ENCODE measurements at places on chromosomes 16 and 17.
A peak's percentile ranks its signal among the peaks of the same experiment; 100 is the strongest.

- peak; percentile 71 for DNase-seq
Observed at GRCh38 chr16:64417711-64418227, 704.1 kb downstream of the CDH11 start.

DNA sequence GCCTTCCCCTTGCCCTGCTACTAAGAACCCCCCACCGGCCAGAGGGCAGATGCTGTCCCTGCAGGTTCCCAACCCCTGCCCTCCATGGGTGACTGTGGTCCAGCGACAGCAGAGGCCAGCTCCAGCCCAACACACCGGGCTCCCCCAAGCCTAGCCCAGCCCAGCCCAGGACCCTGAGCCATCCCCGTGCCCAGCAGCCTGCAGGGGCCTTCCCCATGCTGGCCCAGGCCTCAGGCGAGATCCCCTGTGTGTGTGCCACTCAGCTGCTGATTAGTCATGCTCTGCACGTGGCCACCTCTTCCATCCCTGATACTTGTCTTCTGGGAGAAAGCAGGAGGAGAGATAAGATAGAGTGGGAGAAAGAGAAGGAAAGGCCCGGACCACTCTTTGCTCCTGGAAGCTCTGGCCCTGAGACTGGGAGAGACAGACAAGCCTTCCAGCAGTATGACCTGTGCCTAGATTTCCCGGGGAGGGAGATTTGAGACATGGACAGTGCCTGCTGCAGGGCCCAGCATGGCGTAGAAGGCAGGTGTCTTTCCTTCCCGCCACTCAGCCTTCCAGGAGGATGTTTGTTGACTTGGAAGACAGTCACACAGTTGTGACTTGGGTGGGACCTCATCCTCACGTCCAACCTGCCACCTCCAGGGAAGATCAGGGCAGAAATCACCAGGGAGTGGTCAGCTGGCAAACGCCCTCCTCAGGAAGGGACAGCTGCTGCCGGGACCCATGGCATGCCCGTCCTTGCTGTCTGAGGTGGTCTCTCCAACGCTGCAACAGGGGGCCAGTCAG is 41.3 kb upstream of the RASD1 start:
- peak; percentile 34 for DNase-seq

DNA sequence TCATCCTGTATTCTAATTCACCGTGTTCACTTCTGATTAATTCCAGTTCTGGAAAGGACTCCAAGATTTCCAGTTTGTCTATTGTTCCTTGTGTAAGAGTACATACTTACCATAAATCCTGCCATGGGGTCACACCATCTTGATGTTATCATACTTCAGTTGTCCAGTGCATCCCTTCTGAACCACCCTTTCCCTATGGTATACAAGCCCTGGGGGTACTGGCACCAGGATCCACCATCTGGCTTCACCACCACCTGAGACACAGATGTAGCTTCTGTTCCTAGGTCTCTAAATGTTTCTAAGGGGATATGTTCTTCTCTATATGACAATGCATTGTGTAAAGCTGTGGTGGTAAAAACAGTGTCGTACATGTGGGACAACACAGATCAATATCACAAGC is 21.2 kb downstream of the SGF29 start:
- DNase-seq, result no peak

DNA sequence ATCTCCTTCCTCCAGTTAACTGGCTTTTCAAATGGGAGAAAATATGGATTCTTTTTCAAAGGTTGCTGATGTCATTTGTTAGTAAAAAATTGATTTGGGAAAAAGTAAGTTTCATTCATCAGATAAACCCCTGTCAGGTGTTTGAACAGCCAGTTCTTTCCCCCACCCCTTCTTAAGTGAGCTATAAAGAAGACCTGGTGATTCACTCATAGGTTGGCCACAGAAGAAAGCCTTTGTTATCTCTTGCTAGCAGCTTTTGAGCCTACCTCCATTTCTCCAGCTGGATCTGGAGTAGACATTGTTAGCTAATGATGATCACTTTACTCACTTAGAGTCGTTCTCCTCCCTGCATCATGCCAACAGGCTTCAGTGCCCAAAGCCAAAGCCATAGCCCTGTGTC is 63.0 kb downstream of the NLK start:
- DNase-seq, result no peak

DNA sequence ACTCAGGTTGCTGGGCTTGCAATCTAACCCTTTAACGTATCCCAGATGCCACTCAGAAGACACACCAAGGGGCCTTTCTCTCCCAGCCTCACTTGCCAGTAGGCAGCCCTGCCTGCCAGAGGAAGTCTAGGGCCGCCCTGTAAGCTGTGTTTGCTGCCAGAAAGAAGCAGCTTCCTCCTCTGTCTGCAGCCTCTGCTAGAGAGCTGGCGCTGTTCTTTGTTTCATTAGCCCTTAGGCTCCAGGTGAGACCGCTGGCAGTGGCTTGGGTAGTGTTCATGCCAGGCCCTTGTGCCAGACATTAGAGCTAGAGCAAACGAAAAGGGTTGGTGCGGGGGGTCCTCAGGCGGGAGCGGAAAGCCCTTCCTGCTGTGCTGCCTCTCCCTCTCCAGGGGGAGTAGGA is 8.9 kb downstream of the CTRL start:
- no peak for DNase-seq

GRCh38 chr17:42830971-42831370 is 2.2 kb upstream of the PSME3 start:
- no peak for DNase-seq

DNA sequence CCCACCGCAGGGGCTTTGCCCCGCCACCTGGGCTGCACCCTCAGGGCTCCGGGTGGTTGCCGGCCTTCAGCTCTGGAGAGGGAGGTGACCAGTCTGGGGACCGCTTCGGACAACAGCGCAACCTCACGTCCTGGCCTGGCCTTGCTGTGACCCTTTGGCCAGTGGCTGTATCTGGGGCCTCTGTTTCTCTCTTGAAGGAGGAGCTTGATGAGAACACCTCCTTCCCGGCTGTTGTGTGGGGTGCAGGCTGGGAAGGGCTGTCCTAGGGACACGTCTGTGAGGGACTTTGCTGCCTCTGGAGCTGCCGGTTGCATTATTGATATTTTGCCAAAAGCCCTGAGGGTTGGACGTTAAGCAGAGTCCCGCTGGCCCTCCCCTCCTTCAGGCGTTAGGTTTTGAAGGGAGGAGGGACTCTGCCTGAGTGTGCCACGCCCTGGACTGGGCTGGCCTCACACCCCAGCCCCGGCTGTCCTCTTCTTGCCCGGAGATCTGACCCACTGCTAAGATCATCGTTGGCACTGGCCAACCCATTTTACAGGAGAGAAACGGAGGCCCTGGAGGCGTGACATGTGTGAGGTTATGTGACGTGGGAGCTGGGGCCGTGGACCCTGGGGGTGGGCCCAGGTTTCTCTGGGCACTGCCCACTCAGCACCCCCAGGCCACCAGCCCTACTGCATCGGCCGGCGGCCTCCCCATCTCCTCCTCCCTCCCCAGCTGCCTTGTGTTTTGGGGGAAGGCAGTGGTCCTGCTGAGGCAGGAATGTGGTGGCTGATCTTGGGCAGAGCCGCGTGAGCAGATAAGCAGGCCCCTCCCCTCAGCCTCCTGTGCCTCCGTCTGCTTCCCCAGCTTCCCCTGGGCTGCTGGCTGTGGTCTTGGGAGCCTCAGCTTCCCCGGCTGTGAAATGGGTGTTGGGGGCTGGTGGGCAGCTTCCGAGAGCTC is 8.5 kb downstream of the ZFPM1 start:
- peak; percentile 85 for DNase-seq

GRCh38 chr16:68356249-68356918 is 45.6 kb downstream of the PRMT7 start:
- DNase-seq, result no peak

DNA sequence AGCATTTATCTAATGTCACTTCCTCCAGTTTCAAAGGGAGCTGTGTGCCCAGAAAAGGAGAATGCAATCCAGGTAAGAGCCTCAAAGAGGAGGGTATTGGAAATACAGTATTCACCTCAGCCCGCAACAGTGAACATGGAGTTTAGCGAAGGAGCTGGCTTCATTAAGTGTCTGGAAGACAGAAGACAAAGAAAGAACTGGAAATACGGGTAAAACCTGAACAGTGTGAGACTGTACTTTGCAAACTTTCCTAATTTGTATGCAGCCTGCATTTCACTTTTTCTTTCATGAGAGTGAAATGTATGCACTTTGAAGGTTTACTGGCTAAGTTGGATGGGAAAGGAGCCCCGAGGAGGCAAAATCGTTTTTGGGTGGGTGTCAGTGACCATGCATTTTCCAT is 478.4 kb downstream of the HS3ST3B1 start:
- DNase-seq, result no peak

DNA sequence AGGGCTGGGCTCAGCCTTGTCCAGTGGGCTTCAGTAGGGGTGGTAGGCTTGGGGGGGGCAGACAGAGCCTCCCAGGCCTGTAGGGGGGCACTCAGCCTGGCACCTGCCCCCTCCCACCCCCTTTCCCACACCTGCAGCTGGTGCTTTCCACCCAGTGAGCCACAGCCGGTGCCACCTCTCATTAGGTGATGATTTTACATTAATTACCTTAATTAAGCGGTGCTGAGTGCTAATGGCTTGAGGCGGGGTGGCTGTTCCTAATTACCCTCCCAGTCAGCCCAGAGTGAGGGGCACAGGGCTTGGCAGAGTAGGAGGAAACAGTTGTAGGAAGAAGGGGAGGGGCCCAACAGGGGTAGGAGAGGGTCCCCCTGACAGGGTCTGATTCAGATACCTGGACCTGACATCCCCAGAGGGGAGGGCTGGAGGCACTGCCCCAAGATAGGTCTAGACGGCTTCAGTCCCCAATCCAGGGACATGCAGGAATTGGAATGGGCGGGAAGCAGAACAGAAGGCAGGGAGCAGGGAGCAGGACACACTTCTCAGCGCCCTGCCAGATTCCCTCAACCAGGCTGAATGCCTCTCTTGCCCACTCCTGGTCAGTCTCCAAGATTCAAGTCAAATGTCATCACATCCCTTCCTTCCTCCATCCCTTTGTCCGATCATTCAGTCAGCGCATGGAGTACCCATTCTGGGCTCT is 26.5 kb upstream of the PHF12 start:
- no peak for DNase-seq

DNA sequence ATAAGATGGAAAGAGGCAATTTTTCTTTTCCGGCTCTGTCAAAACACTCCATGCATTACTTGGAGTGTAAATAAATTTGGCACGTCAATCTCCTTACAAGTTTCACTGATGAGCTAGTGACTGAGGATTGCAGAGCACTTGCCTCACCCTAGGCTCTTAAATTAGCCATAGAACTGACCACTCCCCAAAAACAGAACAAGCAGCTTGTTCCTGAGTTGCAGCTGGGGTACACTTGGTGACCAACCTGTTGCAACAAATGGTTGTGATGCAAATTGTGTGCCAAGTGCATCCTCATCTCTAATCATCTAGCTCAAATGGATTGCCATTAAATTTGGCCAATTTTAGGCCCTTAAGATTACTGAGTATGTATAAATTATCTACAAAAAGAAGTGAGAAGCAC is 67.0 kb downstream of the CACNG1 start:
- no peak for DNase-seq

DNA sequence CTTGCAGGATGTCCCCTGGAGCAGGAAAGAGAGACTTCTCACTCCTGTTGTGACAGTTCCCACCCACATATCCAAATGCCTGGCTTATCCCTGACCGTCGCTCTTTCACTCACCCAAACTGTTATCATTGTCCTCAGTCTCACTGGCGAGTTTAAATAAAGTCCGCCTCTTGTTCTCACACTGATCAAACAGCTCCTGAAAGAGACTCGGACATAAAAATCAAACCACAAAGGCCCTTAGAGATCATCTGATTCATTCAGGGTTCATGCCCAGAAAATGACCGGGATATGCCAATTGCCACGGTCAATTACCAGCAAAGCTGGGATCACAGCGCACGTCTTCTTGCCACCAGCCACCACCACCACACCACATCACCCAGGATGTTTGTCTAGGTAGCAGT is 19.9 kb downstream of the GGA3 start:
- DNase-seq, result no peak

DNA sequence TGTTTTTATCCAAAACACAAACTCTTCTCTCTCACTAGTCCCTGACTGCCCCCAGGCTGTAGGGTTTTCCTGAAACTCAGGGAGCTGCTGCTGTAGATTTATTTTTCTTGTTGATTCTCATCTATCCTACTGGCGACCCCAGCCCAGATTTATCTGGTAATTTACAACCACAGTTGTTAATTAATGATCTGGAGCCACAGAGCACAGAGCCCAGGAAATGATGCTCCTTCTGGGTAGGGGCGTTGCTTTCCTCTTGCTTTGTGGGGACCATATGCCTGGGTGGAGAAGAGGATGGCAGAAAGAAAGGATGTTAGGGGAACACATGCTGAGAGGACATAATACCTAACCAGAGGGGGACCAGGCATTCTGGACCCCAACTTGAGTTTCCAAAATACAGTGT is 7.4 kb upstream of the ETV4 start:
- DNase-seq, result no peak

- no peak for DNase-seq
Observed at GRCh38 chr16:76370344-76370743, 93.1 kb downstream of the CNTNAP4 start.

- peak; percentile 38 for DNase-seq
Observed at GRCh38 chr16:19348578-19349315, 63.2 kb downstream of the CLEC19A start.

DNA sequence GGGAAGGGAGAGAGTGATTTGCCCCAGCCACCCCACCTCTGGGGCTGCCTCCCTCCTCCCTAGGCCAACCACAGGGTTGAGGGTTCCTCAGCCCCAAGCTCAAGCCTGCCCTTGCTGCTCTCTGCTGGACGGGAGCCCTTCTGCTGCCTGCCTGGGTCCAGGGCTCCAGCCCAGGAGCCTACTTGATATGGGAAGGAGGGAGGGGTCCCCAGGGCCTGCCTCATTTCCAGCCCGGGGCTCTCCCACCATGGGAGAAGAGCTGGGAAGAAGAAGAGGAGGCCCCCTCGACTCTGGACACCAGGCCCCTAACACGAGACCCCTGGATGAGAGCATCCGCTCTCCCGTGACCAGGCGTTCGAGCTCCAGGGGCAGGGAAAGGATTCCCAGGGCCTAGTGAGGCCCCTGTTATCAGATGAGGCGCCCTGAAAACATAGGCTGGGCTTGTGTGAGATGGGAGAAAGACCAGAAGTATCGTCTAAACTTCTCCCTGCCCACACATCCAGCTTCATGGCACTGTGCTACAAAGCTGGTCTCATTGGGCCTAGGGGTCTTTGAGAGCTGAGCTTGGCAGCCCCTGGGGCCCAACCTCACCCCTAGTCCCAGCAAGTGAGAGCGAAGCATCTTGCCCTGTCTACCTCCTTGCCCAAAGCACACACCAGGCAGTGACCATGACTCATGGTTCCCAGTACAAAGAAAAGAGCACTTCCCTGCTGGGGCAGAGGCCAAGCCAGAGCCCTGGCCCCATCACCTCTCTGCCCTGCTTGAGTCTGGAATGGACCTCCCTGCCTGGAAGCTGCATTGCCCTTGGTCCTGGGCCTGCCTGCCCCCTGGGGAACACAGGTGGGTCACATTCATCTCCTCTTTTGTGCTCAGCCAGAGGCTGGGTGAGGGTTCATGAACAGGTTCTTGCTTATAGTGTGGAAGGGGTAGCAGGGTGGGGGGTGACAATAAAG is 987 bp downstream of the SLC16A5 start:
- no peak for DNase-seq

DNA sequence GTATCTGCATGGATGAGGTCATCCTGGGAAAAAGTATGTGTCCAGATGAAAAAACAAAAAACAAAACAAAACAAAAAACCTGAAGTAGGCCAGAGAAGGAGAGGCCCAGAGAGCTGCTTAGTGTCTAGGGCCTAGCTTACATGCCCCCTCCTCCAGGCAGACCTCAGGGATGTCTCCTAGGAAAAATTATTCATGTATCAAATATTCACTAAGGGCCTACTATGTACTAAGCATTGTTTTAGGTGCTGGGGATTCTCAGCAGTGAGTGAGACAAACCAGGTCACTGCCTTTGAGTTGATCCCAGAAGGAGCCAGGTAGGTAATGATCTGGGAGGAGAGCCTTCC is 49.5 kb downstream of the IRX6 start:
- no peak for DNase-seq
